ENCODE measurements at places on chromosomes 5 and 9.

GRCh38 chr5:42949348-42950115, 90.6 kb downstream of the ANXA2R start:
- DNase-seq, result peak; percentile 92

DNA sequence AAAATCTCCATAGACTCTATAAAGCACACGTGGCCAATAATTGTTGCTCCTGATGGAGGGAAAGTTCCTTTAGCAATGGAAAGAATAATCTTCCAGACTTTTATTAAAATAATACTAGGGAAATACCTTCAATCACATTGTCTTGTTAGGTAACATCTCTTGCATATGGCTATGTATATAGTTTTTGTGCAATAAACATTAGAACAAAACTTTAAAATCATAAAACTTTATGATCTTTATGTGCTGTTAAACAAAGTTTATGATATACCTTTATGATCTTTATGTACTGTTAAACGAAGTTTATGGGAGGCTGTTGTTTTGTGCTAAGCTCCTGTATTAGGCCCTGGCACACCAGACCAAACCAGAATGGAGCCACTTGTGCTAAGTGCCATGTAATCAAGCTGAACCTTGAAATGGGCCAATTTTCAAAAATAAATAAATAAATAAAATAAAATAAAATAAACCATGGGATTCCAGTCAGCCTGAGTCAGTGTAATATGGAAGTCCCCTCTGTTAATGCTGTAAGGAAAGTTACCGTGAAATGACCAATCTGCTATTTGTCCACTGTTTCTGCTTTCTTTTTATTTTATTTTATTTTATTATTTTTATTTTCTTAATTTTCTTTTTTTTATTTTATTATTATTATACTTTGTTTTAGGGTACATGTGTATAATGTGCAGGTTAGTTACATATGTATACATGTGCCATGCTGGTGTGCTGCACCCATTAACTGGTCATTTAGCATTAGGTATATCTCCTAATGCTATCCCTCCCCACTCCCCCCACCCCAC, 431.3 kb downstream of the SPATA31D1 start:
- DNase-seq, result no peak

DNA sequence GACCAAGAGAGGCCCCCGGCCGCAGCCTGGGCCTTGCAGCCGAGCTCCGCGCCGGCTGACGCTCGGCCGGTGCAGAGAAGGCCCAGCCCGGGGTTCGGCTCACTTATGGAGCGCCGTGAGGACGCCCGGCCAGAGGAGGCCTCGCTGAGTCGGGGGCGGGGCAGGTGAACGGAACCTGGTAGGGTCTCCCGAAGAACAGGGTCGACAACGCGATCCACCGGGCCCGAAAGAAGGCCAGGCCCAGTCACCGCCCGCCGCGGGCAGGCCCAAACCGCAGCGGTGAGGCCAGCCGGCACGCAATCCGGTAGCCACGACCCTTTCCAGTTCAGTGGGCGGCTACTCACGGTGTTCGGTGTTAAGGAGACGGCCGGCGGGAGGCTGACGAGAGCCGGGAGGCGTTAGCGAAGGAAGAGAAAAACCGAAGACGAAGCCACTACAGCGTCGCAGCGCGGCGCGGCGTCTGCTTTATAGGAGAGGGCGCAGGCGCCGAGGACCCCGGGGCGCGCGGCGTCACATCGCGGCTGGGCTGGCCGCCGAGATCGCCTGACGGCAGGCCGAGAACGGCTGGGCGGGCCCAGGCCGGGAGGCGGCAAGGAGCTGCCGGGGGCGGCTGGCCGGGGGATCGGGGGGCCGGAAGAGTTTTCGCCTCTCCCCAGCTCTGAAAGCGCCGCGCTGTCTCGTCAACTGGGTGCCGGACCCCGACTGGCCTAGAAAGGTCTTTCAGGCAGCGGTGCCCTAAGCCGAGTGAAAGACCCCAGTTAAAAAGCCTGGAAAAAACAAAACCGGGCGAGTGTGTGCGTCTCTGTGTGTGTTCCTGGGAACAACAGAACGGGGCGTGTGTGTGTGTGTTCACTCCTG, at the start of gene SKP1:
Gene SKP1, minus strand, starts transcription at position 440 of the 858 bp plus-strand sequence. CDS start 2,928 bp downstream, outside the sequence.
- peak; percentile 26 for DNase-seq

DNA sequence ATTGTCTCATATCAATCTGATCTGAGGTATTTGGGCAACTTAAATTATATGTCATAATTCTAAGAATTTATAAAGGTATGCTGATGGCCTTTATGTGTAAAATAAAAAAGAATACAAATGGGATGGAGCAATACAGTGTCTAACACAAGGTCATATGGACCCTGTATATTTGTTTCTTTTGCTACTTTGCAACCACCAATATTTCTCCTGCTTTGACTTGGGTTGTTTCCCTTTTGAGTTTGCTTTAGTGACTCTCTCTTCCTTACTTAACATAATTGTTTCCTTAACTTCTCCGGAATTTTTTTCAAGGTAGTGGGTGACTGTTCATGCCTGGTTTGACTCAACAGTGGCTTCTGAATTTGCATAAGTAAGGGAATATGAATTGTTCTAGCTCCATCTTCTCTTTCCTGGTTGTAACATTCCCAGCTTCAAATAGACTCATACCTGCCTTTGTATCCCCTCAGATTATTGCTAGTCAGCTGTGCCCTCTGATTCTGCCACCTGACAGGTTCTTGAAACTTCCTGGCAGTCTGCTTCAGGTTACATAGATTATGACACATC, 30.2 kb upstream of the ANXA1 start:
- no peak for DNase-seq

GRCh38 chr5:134188092-134188491, 11.3 kb upstream of the SKP1 start:
- DNase-seq, result no peak

DNA sequence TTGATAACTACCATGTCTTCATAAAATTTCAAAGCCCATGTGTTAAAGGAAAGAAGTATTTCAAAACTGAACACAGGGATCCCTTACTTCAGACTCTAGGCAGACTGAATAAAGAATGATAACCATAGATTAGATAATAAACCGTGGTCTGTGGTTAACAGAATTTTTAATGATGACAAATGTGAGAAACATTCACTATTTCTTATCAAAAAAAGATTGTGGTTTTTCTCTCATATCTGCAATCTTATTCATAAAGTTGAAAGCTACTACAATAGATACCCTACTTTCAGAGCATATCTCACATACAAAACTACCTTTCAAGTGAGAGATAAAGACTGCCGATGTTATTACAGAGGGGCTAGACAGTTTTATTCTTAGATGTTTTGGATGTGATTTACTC, 816.8 kb upstream of the DMAC1 start:
- DNase-seq, result no peak

GRCh38 chr5:61687371-61687770, 355.3 kb downstream of the ZSWIM6 start:
- no peak for DNase-seq

- DNase-seq, result no peak
Measured at GRCh38 chr9:34993502-34994259, 4.1 kb downstream of the DNAJB5 start.

- no peak for DNase-seq
Measured at GRCh38 chr5:95531491-95531890, 23.3 kb downstream of the SKIC3 start.

- no peak for DNase-seq
Measured at GRCh38 chr5:81924442-81924841, 47.4 kb upstream of the ATG10 start.

DNA sequence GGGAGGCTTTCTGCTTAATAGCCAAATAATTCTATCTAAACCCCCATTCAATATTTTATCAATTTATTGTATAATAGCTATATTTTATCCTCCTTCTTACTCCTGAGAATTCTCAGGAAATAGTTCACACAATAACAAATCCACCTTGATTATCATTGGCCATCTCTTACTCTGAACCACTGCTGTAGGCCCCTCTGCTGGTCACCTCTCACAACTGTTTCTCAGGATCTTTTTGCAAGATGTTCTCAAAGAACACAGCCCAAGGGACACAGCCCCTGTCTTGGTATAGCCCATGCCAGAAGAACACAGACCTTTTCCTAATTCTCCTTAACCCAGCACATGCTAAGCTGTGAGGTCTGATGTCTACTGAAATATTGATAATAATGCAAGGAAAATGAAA, 74.9 kb upstream of the HTR4 start:
- no peak for DNase-seq

DNA sequence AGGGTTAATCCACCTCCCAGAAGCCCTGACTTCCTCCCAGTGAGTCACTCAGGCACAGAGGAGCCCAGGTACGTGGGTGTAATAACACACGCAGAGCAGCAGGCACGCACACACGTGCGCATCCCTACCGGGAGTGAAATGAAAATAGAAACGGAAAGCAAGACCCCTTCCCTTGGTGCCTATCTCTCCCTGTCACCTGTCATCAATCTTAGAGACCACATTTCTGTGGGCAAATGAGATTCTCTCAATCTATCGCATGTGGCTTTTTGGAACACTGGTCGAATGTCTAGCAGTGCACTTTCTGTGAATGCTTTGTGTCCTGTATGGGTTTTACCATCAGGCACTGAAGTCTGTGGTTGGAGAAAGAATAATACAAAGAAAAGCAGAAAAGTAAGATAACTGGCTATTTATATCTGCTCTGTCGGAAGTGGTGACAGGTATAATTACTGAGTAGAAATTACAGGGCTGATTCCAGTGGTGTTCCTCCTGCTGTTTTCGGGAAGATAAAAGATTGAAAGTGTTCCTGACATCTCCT, 137.7 kb upstream of the GRIA1 start:
- DNase-seq, result no peak

DNA sequence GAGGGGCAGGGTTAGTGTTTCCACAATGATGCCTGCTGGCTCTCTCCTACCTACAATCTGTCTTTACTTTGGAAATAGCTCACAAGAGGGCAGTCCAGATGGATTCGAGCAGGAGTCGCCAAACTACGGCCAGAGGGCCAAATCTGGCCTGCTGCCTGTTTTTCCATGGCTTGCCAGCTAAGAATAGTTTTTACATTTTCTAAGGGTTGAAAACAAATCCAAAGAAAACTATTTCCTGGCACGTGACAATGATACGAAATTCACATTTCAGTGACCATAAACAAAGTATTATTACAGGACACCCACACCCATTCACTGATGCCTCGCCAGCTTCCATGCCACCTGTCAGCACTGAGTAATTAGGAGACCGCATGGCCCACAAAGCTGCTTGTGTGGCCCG, 162.9 kb upstream of the WWC1 start:
- no peak for DNase-seq

GRCh38 chr5:167723254-167723871, 568.1 kb upstream of the WWC1 start:
- peak; percentile 5 for DNase-seq

DNA sequence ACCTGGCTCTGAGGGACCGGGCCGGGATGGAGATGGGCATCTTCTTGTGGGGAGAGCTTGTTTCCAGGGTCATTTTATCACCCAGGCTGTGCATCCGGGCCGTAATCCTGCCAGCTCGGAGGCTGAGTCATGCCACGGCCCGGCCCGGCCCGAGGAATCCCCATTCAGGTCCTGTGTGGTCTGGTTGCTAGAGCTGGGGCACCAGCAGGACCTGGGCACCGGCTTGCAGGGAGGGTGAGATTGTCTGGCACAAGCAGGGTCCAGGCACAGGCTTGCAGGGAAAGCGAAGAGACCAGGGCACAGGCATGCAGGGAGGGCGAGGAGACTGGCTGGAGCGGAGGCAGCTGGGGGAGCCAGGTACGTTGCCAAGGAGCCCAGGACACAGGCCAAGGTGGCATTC, 106.8 kb downstream of the RXRA start:
- no peak for DNase-seq

DNA sequence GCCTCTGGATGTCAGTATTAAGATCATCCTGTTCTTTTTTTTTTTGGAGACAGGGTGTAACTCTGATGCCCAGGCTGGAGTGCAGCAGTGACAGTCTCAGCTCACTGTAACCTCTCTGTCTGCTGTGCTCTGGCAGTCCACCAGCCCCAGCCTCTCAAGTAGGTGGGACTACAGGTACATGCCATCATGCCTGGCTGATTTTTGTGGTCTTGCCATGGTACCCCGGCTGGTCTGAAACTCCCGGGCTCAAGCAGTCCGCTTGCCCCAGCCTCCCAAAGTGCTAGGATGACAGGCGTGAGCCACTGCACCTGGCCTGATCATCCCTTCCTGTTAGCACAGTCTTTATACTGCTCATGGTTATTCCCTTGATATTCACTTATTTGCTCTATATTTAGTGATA, 3.5 kb downstream of the KDM4C start:
- no peak for DNase-seq

- no peak for DNase-seq
Measured at GRCh38 chr5:120614531-120615180, 150.6 kb downstream of the PRR16 start.

- DNase-seq, result no peak
Measured at GRCh38 chr5:82765765-82766164, 311.4 kb downstream of the TMEM167A start.

- DNase-seq, result no peak
Measured at GRCh38 chr9:126337729-126338372, 11.2 kb downstream of the MVB12B start.

DNA sequence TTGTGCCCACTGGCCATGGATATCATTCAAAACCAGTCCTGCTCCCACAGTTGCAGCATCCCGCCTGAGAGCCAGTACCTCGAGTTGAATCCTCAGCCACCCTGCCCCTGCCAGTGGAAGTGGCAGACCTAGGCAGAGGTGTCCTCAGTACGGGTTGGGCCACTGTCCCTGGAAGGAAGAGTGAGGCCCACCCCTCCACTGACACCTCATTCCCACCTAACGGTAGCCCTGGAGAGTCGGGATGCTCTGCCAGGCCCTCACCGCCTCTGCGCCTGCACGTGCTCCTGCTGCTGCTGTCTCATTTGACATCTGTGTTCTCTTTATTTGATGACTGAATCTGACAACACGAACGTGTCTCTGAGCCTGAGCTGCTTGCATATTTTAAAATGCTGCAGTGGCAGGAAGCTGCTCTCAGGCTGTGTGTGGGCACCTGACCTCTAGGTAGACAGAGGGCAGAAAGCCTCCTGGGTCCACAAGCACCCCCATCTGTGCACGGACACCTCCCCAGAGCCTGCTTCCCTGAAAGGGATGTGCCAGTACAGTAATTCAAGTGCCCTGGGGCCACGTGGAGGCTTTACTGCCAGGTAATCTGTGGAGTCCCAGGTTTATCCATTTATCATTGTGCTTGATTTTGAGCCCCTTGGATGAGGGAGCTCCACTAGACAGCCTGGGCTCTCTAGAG, 194.7 kb downstream of the CACNA1B start:
- DNase-seq, result no peak

GRCh38 chr5:981456-981855, 27.1 kb upstream of the NKD2 start:
- DNase-seq, result no peak

Measured in GF-D8 (cell line).